ENCODE measurements at places on chromosomes 6 and 20.

DNA sequence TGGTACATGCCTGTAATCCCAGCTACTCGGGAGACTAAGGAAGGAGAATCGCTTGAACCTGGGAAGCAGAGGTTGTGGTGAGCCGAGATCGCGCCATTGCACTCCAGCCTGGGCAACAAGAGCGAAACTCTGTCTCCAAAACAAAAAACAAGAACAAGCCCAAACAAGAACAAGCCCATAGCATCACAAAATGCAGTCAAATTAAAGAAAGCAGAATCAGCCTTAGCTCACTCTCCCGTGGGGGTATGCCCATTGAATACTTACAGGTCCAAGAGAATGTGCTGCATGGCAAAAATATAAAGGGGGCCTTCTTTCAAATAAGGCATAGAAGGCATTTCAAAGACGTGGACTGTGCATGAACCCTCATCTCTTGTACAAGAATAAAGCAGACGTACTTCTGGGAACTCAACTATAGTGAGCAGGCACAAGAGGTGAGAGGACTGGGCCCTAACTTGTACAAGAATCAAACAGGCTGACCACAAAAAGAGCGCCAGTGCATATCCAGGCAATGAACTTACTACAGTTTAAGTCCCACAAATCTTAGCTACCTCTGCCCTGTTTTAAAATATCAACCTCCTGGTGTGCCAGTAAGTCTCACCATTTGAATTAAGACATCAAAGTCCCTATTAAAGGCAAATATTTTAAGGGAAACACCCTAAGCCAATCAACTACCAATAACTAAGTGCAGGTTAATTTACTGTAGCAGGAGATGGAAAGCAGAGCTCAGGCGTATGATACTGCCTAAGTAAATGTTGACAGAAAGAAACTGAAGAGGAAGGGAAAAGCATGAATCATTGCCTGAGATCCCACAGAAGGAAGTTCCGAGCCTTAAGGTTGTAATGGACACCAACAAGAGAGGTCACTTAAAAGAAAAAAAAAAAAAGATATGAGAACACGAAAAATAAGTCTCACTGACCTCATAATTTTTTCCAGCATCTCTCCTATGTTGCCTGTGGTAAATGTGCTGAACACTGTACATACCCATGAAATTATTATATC is 37.4 kb downstream of the TOMM6 start:
- peak; percentile 68 for DNase-seq

DNA sequence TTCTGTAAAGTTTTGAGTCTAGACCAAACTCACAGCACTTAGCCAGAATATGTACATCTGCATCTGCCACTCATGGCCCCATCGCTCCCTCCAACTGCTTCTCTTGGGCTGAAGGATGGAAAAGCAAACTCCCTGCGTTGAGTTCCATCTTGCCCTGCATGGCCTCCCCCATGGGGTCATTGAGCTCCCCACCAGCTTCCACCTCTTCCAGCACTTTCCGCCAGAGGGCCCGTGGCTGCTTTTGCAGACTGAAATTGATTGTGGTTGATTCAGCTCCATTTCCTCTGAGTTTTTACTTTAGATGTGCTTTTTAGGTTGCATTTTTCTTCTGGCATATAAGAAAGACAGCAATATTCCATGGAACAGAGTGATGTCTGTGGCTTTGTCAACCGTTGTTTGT is 263.1 kb downstream of the ESR1 start:
- no peak for DNase-seq

GRCh38 chr6:93927731-93928130 is 508.4 kb upstream of the EPHA7 start:
- no peak for DNase-seq

- DNase-seq, result no peak
These were observed 897 bp downstream of the CD2AP start for GRCh38 chr6:47478233-47479139.

- DNase-seq, result no peak
These were observed 13.9 kb upstream of the PXDC1 start for GRCh38 chr6:3765415-3765814.

GRCh38 chr20:55057779-55058415 is 582.5 kb downstream of the DOK5 start:
- DNase-seq, result no peak

GRCh38 chr20:34127792-34128191 is 15.7 kb upstream of the EIF2S2 start:
- no peak for DNase-seq

DNA sequence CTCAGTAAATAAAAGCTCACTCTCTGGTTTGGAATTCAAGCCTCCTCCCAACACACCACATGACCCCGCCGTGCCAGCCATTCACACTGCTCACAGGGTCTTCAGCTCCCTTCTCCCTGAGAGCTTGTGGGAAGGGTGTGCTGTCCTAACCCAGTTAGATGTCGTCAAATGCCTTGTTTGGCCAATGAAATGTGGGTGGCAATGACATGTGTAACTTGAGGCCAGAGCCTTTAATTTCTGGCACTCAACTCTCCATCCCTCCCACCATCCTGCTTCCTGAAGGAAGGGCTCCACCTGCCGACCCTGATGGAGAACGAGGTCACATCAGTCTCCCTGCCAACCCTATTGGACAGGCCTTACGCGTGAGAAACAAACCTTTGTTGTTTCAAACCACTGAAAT is 224.5 kb upstream of the AGPAT4 start:
- no peak for DNase-seq

GRCh38 chr6:22006795-22007194 is 290.0 kb downstream of the PRL start:
- no peak for DNase-seq

- DNase-seq, result peak; percentile 89
These were observed 180.6 kb upstream of the CCN2 start for GRCh38 chr6:132131758-132132157.

- no peak for DNase-seq
These were observed 39.7 kb upstream of the LRFN2 start for GRCh38 chr6:40626886-40627285.

DNA sequence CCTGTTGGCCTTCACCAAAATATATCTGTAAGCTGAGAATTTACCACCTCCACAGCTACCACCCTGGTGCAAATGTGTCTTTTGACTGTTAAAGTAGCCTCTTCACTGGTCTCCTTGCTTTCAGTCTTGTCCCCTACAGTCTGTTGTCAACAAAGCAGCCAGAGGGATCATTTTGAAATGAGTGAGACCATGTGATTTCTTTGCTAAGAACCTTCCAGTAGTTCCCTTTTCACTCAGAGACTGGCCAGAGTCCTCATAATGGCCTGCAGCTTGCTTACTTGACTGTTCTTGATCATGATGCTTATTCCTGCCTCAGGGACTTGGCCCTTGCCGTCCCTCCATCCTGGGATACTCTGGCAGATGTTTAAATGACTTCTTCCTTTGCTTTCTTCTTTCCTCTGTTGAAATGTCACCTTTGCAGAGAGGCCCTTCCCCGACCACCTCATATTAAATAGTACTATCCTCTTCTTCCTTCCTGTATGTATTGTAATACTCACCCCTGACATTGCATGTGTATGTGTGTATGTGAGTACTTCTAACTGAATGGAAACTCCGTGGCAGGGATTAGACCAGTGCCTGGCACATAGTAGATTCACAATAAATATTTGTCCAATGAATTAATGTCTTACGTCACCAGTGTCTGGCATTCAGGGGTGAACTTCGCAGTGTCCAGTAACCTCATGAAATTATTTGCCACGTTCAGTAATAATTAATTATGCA is 5.0 kb downstream of the MANBAL start:
- DNase-seq, result no peak

- no peak for DNase-seq
These were observed 37.8 kb downstream of the DUSP22 start for GRCh38 chr6:329888-330691.

GRCh38 chr20:25372584-25373336 is 17.9 kb downstream of the ABHD12 start:
- DNase-seq, result peak; percentile 83

- DNase-seq, result peak; percentile 49
These were observed 282.7 kb downstream of the PLCB1 start for GRCh38 chr20:8414586-8415274.

DNA sequence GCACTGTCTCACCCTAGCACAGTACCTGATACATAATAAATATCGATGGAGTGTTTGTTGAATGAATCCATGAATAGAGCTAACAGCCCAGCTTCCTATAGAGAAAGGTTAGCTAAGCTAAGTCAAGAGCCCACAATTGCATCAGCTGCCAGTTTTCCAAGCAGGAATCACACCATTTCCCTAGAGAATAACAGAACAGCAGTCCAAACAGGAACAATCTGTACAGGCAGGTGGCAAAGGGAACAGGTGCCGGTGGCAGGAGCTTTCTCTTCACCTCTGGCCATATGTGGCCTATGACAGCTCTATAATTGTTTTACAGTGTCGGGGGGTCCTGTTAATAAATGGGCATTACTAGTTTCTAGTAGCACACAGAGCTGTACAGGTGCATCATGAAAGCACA is 38.8 kb downstream of the ISM1 start:
- no peak for DNase-seq

DNA sequence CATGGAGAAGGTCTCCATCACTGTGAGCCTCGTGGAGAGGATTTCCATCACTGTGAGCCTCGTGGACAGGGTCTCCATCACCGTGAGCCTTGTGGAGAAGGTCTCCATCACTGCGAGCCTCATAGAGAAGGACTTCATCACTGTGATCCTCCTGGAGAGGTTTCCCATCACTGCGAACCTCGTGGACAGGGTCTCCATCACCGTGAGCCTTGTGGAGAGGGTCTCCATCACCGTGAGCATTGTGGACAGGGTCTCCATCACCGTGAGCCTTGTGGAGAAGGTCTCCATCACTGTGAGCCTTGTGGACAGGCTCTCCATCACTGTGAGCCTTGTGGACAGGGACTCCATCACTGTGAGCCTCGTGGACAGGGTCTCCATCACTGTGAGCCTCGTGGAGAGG is 140.4 kb downstream of the ERMARD start:
- DNase-seq, result no peak

- DNase-seq, result no peak
These were observed 133.9 kb downstream of the IPCEF1 start for GRCh38 chr6:154222716-154223115.

DNA sequence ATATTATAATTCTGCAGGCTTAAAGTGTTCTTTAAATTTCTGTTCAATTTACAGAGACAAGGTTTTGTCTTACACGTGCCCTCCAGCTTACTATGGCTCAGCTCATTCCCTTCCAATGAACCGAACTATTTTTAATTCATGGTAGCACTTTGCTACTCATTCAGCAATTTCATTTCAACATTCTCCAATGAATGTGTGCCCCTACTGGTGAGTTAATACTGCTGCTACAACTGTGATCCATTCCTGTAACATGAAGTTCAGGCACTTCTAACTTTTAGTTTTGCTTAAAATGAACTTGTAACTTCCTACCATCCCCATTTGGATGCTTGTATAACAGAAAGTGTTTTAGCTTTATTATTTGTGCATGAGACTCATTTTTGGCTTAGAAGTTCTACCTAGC is 99.7 kb downstream of the F13A1 start:
- DNase-seq, result no peak

- DNase-seq, result no peak
These were observed 57.2 kb downstream of the RGS17 start for GRCh38 chr6:153073841-153074240.

DNA sequence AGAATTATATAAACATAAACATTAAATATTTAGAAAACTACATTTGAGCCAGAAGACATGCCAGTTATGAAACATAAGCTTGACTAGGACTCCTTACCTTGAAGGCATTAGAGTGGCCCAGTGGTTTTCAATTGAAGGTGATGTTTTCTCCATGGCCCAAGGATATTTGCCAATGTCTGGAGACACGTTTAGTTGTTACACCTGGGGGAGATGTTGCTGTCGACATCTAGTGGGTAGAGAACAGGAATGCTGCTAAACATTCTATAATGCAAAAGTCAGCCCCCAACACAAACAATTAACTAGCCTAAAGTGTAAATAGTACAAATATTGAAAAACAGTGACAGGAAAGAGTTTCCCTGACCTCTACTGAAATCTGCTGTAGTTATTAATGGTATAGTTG is 200.9 kb upstream of the HS3ST5 start:
- no peak for DNase-seq

- no peak for DNase-seq
These were observed 10.3 kb downstream of the ELOVL2 start for GRCh38 chr6:11033825-11034224.

GRCh38 chr6:54192993-54193392 is 81.8 kb downstream of the MLIP start:
- DNase-seq, result no peak

- DNase-seq, result no peak
These were observed 4.4 kb downstream of the PNRC1 start for GRCh38 chr6:89084954-89085353.

- no peak for DNase-seq
These were observed 54.8 kb upstream of the GCM1 start for GRCh38 chr6:53203483-53203882.

GRCh38 chr20:39792334-39792733 is 830.2 kb downstream of the DHX35 start:
- DNase-seq, result no peak

GRCh38 chr6:106112433-106112832 is 26.3 kb downstream of the PRDM1 start:
- DNase-seq, result no peak

- no peak for DNase-seq
These were observed 48.1 kb upstream of the SMLR1 start for GRCh38 chr6:130778946-130779657.

DNA sequence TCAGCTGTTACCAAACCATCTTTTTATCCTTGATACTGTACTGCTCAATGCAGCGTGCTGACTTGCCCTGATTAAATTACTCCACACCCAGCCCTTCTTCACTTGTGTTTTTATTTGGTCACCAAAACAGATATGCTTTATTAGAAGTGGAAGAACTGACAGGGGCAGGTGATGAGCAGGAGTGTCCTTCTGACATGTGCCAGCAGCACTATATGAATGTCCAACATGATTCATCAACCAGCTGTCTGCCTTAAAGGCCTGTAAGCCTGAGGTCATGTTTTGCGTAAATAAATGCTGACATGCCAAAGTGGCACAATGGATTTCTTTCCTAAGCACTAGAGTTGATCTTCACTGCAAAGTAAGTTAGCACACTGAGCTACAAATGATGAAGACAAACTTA is 15.4 kb downstream of the POPDC3 start:
- DNase-seq, result peak; percentile 46

GRCh38 chr20:10721137-10721896 is 47.5 kb upstream of the JAG1 start:
- DNase-seq, result no peak

DNA sequence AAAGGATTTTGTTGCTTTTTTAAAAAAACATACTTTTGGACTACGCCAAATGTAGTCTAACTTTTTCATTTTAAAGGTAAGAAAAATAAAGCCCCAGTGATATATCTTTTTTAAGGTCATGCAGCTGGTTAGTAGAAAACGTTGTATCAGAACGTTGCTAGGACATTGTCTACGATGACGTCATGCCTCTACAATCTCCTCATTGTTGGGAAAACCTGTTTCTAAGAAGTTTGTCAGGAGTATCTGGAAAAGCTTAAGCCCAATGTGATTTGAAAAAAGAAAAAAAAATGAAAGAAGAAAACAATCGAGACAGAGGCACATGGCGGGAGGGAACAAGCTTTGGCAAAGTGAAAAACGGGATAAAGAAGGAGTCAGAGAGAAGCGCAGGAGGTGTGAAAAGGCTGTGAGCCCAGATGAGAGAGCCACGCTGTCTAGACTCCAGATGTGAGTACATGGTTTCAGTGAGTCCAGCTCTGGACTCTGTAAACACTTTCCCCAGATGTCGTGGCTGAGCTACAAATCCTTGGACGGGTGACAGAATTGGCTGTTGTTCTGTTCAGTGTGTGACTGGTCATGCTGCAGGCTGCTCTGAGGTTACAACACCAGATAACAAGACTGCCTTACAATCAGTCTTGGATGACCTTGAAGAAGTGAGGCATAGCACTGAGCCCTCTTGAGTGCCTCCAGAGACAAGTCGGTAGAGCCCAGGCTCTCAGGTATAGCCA is 656.7 kb upstream of the ID4 start:
- DNase-seq, result no peak

GRCh38 chr20:62760856-62761758 is 35.2 kb upstream of the MRGBP start:
- DNase-seq, result no peak
